Activated CD4-positive, alpha-beta T cell treated with anti-CD3 and anti-CD28 coated beads, Interleukin-2, amount 10 ng/mL, durations not matched to agents 7 days and 5 days (primary cell): ENCODE measurements at places on chromosomes 16 and 17.

DNA sequence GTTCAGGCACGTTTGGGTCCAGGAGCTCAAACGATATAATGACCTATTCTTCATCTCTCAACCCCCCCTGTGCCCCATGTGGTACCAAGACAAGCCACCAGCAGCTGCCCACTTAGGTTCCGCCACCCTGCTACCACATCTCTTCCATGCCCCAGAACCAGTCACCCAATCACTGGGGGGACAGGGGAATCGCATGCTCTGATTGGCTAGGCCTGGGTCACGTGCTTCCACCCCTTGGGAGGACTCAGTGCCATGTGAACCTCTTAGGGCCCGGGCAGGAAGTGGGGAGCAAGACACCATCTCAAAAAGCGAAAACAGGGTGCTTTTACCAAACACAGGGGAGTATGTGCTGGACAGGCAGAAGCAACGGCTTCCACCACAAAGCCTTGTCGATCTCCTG lies 91.3 kb downstream of the KATNIP start:
- no peak for DNase-seq

DNA sequence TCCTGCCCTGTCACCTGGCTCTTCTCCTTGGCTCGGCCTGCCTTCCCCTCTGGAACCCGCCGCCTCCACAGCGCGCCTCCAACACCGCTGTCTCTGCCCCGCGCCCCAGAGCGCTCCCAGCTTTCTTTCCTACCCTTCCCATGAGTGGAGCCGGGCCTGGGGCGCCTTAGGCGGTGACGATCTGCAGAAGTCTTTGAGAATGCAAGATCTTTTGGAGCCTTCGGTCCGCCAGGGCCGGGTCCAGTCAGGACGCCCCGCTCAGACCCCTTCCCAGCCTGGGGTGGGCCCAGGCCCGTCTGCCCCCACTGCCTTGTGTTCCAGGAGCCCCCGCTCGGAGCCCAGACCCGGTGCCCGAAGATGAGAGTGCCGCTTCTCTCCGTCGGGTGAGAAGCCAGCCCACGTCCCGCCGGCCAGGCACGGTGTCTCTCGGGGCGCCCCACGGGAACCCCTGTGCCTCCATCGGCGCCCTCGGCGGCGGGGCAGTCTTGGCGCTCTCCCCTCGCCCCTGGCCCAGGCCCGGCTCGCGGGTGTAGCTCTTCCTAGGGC lies 40.0 kb downstream of the MRM1 start:
- no peak for DNase-seq

- no peak for DNase-seq
These were observed 177.9 kb downstream of the SEC14L1 start for GRCh38 chr17:77318491-77319210.

- no peak for DNase-seq
These were observed 67.0 kb upstream of the ENDOV start for GRCh38 chr17:80347948-80348351.

DNA sequence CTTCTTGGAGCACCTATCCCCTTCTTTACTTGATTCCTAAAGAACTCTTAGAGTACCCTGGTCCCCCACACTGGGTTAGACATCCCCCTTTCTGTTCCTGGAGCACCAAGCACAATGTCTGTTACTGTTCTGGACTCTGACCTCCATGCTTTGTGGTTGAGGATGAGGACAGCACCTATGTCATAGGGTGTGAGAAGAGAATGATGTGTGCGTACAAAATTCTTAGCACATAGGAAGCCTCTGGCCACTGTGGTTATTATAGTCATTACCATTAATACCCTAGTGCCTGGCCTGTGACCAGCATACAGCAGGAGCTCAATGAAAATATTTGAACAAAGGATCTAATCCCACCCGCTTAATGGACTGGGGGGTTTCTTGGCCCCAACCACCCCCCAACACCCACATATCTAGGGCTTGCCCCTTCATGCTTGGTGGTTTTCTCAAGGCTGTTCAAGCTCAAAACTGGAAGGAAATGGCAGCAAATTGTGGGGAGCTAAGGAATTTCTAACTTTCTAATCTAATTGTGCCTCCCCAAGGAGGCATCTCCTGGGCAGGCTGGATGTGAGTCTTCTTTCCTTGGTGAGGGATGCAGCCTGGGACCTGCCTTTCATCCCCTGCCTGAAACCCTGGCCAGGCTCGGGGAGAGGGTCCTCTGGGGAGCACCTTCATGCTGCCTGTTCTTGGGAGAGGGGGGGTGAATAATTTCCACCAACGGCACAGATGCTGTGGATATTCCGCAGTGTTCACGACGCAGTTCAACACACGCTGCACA lies 1.5 kb upstream of the CMIP start:
- no peak for DNase-seq

DNA sequence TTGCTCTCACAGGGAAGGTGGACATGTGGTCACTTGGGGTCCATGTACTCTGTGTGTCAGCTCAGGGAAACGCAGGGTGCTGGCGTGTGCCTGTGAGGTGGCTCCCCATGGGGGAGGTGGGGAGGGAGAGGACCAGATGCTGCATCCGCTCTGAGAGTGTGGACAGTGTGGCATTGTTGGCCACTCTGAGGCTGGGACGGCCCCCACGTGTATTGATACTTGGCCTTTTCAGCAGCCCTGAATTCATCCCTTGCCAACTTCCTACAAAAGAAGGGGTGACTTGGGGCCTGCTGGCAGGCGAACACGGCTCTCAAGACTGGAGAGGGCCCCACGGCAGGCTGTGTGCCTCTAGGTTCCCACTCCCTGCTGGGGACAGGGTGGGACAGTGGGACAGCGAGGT lies 120.1 kb downstream of the RAB11FIP4 start:
- no peak for DNase-seq

GRCh38 chr17:14352136-14352535 lies 51.3 kb downstream of the HS3ST3B1 start:
- DNase-seq, result no peak

DNA sequence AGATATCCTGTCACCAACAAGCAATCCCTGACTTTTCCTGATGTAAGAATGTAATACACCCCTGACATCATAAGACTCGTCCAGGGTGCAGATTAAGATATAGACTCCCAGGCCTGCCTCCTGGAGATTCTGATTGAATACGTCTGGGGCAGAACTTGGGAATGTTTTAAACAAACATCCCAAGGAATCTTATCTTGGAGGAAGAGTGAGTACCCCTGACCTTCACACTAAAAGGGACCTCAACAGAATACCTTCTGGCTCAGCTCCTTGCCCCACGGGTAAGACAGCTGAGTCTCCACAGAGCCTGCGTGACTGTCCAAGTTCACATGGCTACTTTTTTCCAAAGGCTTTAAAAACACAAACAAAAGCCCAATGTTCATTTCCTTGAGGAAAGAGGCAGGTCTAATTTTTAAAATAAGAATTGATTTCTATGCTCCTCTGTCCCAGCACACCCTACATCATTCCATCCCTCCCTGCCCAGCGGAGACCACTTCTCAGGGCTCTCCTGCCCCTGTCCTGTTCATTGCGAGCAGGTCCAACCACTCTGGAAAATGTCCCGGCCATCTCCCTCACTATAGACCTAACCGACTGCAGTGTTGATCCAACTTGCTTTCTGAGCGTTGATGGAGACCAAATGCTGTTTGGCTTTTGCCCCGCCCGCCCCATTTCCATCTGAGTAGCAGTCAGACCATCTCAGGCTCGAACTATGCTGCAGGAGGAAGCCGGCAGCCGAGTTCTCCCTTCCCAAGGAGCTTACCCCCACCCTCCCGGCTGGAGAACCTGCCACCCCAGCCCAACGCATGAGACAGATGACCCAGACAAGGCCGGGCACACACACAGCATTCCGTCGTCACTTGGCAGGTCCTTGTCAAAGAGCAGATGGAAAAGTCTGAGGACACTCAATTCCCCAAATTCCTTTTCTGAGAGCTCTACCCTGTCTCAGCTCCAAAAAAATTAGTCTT lies 44.1 kb upstream of the MYH10 start:
- no peak for DNase-seq

DNA sequence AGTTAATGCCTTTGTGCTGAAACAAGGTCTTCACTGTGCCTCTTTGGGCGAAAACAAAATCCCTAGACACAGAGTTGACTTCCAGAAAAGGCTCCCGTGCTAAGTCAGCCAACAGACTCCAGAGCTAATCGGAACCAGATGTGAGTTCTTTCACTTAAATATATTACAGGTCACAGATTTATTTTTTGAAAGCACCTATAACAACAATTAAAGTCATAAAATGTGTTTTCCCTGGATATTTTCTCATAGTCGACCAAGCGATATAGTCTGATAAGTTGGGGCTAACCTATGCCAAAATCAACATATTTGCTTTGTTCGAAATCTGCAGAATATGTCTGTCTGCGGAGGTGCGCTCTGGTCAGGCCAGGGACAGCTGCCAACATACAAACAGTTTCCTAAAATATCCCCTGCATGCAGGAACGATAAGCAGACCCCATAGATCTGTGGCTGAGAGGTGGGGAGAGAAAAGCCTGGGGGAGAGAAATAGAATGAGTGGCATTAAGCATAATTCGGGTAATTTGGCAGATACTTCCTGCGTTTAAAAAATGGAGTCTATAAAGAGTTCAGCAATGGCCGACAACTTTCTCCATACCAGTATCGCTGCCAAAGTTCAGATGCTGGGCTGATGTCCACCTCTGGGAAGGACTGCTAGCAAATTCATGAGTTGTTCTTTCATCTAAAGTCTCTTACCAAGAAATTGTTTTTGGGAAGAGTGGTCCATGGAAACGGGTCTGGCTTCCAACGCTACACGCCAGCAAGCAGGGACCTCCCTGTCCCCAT lies 50.8 kb upstream of the MYH10 start:
- no peak for DNase-seq
